ENCODE measurements at places on chromosomes 11 and 22.

DNA sequence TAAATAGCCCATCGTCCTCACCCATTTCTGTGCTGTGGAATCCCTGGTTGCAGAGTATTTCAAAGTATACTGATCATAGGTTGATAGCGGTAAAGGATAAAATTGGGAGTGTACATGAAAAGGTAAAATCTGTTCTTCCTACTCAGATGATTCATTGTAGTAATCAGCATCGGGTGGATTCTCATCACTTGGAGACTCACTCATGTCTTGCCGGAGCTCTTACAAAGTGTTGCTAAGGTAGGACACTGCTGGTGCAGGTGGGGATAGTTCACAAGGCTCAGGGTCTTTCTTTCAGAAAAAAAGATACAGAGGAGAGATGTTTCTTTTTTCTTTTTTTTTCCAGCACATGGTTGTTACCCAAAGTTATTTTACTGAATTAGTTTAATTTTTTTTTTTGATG is 84.8 kb downstream of the MTNR1B start:
- no peak for DNase-seq

GRCh38 chr11:16153951-16154350 is 202.4 kb downstream of the SOX6 start:
- DNase-seq = no peak

DNA sequence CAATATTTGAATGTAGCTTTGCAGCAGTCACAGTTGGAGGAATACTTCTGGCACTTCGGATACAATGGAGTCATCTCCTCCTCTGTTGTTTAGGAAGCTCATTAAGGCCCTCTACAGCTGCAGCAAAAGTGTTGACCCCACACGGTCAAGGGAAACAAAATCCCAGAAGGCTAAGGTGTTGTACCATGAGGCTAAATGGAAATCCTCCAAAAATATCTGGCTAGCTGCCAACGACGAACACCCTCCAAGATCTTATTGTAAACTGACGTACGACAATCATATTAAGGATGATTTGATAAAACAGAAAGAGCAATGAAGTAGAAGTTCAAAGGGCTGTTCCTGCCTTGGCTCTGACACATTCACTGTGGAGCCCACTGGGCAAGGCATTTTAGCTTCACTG is 4.0 kb downstream of the POGLUT3 start:
- DNase-seq = no peak

DNA sequence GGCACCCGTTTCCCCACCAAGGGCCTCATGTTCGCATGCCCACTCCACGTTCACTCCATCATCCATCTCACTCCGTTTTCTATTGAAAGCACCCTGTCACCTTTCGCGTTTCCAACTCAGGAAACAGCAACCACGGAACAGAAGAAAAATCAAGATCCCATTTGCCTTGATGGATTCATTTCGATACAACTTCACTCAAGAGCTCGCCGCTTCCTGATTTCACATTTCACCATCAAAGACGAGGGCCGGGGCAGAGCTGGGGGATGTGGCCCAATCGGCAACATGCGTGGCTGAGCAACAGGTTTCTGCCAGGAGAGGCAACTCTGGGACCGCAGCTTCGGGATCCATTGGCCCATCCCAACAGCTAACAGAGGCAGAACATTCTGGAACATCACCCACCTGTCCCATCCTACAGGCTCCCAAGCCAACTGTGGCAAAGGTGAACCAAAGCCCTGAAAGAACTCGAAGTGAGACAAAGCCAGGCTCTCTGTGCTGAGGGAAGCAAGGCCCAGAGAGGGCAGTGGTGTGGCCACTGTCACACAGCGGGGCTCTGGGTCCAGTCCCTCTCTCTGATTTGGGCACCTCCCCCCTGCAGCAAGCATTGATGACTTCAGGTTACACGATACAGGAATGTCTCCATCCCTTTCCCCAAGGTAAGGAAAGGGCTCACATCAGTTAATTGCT is 36.2 kb upstream of the CD5 start:
- no peak for DNase-seq

GRCh38 chr11:110903830-110904229 is 191.6 kb upstream of the ARHGAP20 start:
- DNase-seq = peak; percentile 65

DNA sequence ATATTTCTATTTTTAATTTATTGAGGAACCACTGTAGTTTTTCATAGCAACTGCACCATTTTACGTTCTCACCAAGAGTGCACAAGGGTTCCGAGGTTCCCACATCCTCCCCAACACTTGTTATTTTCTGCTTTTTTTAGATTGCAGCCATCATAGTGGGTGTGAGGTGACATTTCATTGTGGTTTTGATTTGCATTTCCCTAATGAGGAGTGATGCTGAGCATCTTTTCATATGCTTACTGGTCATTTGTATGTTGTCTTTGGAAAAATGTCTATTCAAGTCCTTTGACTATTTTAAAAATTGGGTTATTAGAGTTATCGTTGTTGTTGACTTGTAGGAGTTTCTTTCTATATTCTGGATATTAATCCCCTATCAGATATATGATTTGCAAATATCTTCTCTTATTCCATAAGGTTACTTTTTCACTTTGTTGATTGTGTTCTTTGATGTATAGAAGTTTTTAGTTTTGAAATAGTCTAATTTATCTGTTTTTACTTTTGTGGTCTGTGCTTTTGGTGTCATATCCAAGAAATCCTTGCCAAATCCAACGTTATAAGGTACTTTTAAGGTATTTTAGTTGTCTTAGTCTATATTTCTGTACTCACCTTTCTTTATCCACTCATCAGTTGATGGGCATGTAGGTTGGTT is 9.0 kb downstream of the NEAT1 start:
- DNase-seq = no peak

- DNase-seq = no peak
Observed at GRCh38 chr11:59436169-59436568, at the start of gene OR5A1. OR5A1 (plus strand) TSS chr11:59436469; CDS start chr11:59443169, 6,700 bp downstream.

- no peak for DNase-seq
Observed at GRCh38 chr11:64855596-64856304, 11.3 kb upstream of the CDC42BPG start.

- DNase-seq = no peak
Observed at GRCh38 chr11:28092786-28093185, 15.2 kb downstream of the KIF18A start.

DNA sequence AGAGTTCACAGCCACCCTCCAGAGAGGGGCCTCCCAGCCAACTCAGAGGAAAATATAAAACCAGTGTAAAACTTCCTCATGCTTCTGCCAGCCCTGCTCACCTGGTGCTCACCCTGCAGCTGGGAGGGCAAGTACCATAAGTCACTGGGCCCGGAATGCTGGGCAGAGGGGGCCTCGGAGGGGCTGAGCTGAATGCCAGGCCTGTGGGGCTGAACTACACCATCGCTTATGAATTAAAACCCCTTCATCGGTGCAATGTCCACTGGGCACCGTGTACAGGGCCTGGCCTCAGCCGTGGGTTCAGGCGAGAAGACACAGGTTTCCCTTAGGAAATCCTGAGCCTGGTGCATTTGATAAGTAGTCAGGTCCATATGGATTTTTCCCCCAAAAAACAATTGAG is 828.6 kb downstream of the TBC1D22A start:
- DNase-seq = no peak

GRCh38 chr22:37331856-37332536 is 49.7 kb downstream of the CYTH4 start:
- DNase-seq = no peak

DNA sequence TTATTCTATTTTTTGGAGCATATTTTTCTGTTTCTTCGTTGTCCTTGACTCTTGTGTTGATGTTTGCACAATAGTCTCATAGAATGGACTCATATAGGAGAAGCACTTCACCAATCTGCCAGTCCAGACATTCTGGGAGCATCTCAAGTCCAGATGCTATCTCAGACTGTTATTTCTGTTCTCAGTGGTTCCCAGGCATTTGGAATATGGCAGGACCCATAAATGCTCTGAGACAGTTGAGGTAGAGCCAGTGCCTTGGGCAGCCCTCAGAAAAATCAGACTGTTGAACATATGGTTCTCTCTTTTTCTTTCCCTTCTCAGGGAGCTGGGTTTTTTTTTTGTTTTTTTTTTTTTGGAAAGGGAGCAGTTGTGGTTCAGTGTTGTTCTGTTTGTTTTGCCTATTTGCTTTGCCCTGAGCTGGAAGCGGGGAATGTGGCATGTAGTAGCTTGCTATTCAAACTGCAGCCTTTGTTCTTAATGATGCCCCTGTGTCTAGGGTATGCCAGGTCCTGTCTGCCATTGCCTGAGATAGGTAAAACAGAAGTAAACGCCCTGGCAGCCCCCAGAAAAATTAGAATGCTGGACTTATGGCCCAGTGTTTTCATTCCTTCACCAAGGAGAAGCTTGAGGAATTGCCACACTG is 3.7 kb upstream of the MS4A2 start:
- DNase-seq = no peak

- no peak for DNase-seq
Observed at GRCh38 chr22:20296598-20296997, 23.3 kb downstream of the DGCR6L start.

GRCh38 chr11:74204701-74205100 is 33.6 kb downstream of the PPME1 start:
- no peak for DNase-seq

- peak; percentile 20 for DNase-seq
Observed at GRCh38 chr11:36312611-36313472, 16.8 kb downstream of the PRR5L start.

DNA sequence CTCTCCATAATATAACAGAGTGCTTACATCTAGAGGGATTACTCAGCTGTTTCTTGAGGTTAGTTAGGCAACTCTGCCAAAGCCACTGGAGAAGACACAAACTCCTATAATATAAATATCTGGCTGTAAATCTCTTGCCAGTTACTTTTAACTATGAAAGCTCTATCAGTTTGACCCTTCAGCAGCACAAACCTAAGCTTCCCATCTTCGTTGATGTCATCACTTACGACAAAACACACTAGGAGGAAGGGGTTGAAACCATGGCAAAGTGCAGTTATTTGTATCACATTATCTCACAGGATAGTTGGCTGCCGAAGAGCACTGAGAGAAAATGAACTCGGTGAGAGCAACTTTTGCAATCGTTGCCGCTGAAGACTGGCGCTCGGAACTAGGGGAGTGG is 922.1 kb downstream of the OPCML start:
- no peak for DNase-seq

DNA sequence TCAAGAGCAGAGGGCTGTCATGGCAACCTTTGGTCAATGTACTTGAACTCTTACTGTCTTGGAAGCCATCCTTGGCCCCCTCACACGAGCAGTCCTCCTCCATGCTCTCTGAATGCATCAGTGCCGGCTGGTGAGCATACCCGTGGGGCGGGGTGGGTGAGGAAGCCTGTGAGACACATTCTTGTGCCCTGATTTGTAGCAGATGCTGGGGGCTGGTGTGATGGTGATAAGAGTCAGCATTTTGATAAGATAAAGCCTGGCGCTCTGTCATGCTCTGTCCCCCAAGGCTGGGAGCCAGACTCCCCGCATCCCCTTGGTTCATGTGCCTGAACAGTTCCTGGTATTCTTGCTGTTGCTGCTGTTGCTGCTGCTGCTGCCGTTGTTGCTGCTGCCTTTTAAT is 20.5 kb upstream of the APOA1 start:
- no peak for DNase-seq

DNA sequence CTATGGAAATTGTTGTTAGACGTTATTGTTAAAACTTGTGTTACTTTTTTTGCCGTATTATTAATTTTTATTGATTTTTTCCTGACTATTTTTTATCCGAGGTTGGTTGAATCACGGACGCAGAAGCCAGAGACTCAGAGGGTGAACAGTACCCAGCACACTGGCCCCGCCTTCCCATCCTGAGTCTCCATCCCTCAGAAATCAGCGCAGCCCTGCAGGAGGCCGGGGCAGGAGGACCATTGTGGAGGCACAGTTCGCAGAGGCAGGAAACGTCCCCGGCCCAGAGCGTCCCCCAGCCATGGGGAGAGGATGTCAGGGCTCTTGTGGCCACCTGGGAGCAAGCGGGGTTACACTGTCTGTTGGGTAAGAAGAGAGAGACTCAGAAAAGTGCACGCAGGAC is 843.0 kb downstream of the BRD1 start:
- DNase-seq = no peak

DNA sequence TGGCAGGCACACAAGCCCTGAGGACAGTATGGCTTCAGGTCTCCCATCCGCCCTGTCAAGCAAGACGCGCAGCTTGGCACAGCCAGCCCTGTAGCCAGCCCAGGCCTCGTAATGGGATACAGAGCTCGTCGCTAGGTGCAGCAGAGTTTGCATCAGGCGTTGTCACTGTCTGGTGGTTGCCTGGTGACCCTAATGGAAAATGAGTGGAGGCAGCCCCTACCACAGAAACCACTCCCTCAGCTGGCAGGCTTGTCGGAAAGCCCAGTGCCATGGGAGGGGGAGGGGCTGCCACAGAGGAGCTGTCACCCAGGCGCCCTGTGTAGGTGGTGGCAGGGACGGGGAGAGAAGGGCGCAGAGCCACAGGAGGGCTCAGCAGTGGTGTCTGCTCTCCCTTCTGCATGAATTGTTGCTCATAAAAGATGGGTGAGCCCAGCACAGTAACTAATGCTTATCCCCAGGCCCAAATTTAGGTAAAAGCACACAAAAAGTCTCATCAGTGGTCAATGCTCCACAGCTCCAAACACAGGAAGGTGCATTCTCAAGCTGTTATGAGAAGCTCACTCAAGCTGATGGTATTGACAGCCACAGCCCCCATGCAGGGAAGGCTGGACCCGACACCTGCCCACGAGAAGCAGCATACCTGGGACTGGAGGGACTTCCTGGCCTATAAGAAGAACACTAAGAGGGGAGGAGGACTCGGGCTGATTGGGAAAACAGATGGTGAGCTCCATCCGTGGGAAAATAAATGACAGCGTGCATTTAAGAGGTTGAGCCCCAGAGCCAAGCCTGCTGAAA is 164.6 kb downstream of the ETS1 start:
- DNase-seq = no peak

DNA sequence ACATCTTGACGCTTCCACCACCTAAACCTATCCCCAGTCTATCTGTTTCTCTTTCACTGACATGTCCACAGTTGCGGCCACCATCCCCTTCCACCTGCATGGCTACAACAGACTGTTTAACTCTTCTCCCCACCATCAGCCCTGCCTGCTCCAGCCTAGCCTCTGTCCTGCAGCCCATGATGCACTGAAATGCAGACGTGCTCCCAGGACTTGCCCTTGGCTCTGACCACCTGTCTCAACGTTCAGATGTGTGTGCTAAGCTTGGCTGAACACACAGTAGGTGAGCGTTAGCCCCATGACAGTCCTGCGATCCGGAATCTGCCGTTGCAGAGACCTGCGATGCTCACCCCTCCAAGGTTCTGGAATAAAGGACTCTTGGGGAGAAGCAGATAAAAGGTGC is 22.7 kb downstream of the CBX7 start:
- DNase-seq = no peak

DNA sequence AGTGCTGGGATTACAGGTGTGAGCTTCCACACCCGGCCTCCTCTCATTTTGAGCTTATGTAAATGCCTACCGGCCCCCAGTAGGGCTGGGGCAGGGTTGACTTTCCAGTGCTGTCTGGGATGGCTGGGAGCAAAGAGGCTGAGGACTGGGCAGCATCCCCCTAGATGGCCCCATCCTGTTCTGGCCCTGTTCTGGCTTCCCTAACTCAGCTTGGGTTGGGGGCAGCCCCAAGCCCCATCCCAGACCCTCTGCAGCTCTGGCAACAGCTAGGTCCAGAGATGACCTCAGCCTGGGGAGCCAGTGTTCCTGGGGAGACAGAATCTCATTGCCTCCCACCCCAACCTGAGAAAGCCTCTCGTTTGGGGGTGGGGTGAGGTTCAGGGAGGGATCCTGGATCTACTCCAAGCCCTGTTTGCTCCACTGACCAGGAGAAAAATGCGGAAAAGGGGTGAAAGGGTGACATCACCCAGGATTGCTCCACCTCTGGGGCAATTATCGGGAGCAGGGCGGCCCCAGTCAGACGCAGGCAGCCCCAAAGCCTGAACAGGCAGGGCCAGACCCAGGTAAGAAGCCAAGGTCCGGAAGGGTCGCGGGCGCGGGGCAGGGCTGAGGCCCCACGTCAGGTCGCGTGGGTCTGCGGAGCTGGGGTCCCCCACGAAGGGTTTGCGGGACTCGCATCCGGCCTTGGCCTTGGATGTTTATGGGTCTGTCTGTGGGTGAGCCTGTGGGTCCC is at the start of gene PNPLA2:
Gene PNPLA2 (plus strand): TSS at position 519 of the 733 bp plus-strand sequence. CDS start 805 bp downstream, outside the sequence.
- no peak for DNase-seq

Measured in fibroblast of skin of back (primary cell).